ENCODE measurements at places on chromosomes 3 and 15.
A peak's percentile ranks its signal among the peaks of the same experiment; 100 is the strongest.

DNA sequence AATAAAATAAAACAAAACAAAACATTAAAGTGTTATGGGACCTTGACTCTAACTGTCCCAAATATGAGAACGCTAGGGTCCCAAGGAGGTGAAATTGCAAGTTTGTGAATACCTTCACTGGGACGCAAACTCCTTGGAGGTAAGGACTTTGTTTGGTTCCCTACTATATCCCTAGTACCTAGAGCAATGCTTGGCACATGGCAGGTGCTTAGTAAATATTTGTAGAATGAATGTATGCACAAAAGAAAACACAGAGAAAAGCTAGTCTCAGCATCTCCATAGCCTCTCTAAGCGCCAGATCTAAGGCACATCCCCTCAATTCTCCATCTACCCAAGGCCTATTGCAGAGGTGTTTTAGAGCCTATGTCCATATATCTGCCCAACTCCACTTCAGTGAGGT is 30.5 kb downstream of the GPR176 start:
- no peak for DNase-seq

DNA sequence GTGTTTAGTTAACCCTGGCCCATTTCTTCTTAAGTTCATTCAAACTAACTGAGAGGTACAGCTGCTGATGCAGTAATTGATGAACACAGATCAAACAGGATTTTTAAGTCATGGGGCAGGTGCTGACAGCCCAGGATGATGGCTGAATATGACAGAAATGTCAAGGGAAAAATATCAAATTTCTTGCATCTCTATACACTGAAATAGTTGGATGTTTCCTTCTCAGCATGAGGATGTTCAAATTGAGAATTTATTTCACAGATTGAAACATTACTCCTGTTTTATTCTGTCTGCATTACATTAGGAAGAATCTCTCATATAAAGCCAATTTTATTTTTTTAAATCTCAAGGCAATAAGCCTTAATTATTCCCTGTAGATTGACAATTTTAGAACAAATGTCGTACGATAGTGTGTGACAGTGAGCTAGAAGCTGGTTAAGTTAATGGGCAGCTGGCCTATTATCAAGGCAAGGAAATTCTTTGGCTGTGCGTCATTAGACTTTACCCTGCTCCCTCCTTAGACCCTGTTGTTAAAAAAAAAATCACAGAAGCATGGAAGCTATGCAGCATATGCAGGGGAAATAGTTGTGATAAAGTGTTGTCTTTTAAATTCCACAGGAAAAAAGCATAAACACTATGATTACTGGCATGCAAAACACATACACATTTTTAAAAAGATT is 183.8 kb upstream of the KCNMB2 start:
- peak; percentile 91 for DNase-seq

GRCh38 chr3:98021830-98022560 is 13.1 kb downstream of the GABRR3 start:
- DNase-seq = peak; percentile 22

DNA sequence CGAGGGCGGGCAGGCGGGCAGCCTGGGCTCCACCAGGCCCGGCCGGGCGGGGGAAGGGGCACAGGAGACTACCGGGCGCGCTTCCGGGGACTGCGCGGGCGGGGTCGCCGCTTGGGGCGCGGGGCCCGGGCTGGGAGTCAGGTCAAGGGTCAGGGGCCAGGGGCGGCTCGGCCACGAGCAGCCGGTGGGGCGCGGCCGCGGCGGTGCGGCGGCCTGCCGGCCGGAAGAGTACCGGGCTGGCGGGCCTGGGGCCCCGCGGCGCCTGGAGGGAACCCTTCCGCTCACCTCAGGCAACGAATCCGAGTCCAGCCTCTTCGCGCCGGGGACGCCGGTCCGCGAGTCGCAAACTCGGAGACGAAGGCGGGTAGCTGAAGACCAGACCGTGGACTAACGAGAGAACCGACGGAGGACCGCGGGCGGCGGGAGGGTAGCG is 225 bp downstream of the RHOA start:
- peak; percentile 18 for DNase-seq

- no peak for DNase-seq
Measured at GRCh38 chr15:89670971-89671560, 8.1 kb downstream of the PLIN1 start.

- DNase-seq = no peak
Measured at GRCh38 chr15:31036783-31037182, 45.4 kb upstream of the MTMR10 start.

GRCh38 chr3:185253645-185254410 is at the start of gene EHHADH:
Gene EHHADH, minus strand, starts transcription at chr3:185254049. Its CDS starts 27 bp downstream, at chr3:185254022.
- peak; percentile 74 for DNase-seq

DNA sequence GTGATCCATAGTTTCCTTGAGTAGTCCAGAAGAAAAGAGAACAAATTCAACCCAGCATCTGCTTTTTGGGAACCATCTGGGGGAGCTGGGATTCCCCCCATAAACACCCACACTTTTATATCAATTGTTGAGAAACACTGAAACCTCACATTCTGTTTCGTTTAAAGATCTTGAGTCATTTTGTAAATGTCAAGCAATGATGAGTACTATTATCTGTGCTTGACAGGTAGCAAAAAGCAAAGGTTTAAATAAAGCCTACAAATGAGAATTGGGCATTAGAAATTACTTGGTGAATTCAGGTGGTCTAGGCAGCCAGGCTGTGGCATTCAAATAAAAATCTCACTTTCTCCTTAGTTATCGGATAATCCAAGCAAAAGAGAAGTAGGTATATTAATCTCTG is 75.7 kb downstream of the TMEM266 start:
- DNase-seq = no peak

GRCh38 chr3:131075632-131076328 is 49.1 kb downstream of the NEK11 start:
- DNase-seq = no peak

- no peak for DNase-seq
Measured at GRCh38 chr3:109882144-109882543, 544.8 kb upstream of the DPPA4 start.

- peak; percentile 33 for DNase-seq
Measured at GRCh38 chr15:72706266-72706665, 20.3 kb downstream of the BBS4 start.

DNA sequence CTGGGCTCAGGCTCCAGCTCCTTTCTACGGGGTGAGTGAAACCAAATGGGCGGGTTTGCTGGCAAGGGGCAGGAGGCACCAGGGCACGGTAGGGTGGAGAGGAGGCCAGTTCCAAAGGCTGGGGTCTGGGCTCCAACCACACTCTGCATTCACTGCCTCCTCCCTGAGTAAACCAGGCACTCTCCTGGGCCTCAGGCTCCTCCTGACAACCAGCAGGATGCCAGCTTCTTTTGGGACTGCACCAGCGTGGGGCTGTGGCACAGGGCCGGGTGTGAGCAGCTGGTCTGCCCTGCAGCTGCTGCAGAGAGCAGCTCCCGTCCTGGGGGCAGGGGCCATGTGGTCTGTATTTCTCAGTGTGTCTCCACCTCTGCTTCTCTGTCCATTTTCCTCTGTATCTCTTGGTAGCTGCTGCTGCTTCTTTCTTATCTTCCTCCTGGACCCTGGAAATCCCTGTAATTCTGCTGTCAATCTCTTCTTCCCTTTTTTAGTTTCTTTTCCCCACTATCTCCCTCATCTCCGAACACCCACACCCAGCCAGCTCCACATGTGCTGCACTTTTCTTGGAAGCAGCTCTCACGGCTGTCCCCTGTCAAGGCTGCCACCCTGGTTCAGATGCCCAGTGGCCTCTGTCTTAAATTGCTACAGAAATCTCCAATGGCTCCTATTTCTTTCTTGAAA is 54.9 kb upstream of the TBC1D21 start:
- DNase-seq = no peak

DNA sequence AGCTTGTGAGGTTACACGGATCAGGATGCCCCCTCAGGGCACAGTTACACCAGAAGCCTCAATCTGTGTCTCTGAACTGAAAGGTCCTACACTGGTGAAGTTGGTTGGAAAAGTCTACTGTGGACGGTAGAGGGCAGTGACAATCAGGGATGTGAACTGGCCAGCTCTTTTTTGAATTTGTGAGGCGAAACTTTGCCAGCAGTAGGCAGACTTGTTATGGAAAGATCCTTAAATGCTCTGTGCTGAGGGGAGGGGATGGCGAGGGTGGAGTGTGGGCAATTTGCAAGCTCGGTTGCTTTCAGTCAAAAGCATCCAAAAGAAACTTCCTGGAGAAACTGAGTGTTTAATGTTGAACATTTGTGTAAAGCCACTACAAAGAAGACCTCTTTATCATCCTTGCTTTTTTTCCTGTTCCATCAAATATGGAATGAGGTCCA is 127.4 kb upstream of the ABHD17C start:
- DNase-seq = peak; percentile 81

- DNase-seq = no peak
Measured at GRCh38 chr3:117150628-117151027, 441.0 kb downstream of the TUSC7 start.

- no peak for DNase-seq
Measured at GRCh38 chr3:122272879-122273278, 52.2 kb upstream of the CSTA start.

DNA sequence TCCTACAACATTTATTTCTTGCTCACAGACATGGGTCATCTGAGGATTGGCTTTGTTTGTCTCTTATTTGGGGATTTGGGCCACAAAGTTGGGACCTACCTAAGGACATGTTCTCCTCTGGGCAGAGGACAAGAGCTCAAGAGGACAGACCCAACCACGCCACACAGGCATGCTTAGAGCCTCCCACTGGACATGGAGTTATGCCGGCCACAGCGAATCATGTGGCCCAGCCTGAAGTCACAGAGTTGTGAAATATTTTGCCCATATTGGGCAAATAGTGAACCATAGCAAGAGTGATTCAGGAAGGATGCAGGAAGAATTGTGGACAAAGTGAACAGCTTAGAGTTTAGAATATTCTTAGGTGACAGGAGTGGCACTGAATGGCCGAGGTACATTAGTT is 9.9 kb downstream of the TRAK1 start:
- DNase-seq = peak; percentile 79

GRCh38 chr15:42273900-42274701 is 868 bp upstream of the TMEM87A start:
- DNase-seq = peak; percentile 76

DNA sequence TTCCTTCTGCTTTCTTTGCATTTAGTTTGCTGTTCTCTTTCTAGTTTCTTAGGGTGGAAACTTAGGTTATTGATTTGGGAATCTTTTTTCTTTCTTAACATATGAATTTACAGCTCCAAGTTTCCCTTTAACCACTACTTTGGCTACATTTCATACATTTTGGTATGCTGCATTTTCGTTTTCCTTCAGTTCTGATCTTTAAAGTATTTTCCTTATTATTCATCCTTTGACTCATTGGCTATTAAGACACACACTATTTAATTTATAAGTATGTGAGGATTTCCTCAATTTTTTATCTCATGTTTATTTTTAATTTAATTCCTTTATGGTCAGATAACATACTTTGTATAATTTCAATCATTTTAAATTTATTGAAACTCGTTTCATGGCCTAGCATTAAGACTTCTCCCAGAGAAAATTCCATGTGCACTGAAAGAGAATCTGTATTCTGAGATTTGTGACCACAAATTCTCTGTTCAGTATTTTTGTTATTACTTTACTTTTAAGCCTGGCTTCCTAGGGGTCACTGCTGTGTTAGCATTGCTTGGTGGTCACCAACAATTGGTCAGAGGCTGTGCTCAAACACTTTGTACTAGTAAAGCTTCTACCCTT is 87.7 kb downstream of the CFAP20DC start:
- DNase-seq = peak; percentile 65

DNA sequence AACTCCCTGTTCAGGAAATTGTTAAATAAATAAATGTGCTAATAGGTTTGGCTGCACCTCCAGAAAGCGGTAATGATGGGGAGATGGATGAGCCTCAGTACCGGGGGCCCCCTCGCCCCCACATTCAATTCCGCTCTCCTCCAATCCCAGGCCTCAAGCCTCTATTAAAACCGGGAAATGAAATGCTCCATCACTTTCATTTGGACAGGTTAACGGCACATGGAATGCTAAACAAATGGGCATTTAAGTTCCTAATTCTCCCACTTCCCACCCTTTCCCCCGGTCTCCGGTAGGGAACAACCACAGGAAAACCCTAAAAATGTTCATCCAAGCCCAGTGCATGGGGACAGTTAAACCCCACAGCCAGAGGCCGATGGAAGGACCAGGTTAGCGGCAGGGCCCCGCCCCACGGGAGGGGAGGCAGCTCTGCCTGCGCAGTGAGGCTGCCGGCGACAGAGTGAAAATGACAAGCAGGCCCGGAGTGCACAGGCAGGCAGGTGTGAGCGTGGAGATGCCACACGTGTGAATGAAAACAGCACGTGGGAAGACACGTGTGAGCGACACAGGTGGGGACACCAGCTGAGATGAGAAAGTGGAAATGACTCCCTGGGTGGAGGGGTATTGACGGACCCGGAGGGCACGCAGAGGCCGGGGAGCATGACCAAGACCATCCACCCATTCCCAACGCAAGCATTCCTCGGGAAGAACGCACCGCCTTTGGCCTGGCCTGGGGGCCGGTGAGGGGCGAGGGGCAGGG is 28.1 kb downstream of the RNU5B-1 start:
- DNase-seq = no peak

- no peak for DNase-seq
Measured at GRCh38 chr15:52552303-52552702, 16.5 kb downstream of the ARPP19 start.

GRCh38 chr3:187669675-187670504 is at the start of gene SST:
Gene SST, minus strand, starts transcription at chr3:187670394. Its CDS starts 103 bp downstream, at chr3:187670291.
- peak; percentile 52 for DNase-seq

- DNase-seq = no peak
Measured at GRCh38 chr3:64120876-64121275, 97.6 kb upstream of the PSMD6 start.

DNA sequence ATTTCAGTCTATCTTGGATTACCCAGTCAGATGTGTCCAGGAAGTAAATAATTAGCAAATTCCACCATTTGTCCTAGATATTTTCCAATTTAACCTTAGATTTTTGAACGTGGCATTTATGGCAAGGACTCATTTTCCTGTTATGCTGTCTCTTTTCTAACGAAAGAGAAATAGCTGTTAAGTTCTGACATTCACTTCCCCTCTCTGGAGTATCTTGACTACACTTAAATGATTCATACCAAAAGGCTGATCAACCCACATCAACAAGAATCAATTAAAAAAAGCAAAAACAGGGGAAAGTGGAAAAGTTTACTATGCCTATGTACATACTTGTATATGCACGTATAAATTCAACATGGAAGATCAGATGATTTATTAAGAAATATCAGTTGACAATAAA is 149.9 kb downstream of the FRMD5 start:
- no peak for DNase-seq

DNA sequence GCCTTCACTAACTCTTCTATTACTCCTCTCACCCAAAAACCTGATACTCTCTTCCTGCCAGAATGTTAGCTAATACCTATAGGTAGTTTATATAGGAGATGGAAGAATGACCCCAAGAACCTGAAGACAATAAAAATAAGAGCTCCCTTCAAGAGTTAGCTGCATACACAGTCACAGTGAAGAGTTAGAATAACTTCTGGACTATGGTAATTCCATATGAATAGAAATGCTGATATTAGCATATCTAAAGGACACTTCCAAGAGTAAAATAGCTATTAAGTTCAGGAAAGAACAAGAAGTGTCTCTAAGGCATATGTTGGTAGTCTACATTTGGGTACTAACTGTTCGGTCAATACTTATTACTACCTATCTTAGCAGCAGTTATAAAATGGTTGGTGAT is 134.2 kb downstream of the VGLL3 start:
- no peak for DNase-seq
